Activated T-helper 17 cell treated with anti-CD3 and anti-CD28 coated beads, Interleukin-2, amount 50 U/mL, for 72 hours (primary cell): ENCODE measurements at places on chromosomes 6 and 20.
A peak's percentile ranks its signal among the peaks of the same experiment; 100 is the strongest.

GRCh38 chr20:36538026-36538722, 3.1 kb upstream of the MYL9 start:
- no peaks in the 10 kb centered on the region for H3K36me3 ChIP-seq
- H3K27ac ChIP-seq, result no peak overlapping the region
- no peaks in the 10 kb centered on the region for H3K4me1 ChIP-seq
- H3K27me3 ChIP-seq, result no peaks in the 10 kb centered on the region
- no peak for ATAC-seq

DNA sequence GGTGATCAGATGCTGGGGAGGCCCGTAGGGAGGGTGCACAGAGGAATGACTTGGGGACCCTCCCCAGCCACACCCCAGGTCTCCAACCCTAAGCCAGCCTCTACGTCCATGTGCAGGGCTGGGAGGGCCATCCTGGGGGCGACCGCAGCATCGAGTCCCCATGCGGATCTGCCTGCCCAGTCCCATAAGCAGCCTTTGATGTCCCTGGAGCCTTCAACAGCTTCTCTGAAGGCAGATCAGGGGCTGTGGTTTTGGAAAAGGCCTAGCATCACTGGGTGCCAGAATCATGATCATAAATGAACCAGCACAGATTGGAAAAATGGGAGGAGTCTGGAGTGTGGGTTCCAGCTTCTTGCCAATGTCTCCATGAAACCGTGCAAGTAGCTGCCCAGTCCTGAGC, 22.9 kb downstream of the TOX2 start:
- H3K27ac ChIP-seq, result no peak overlapping the region
- no peaks in the 10 kb centered on the region for H3K36me3 ChIP-seq
- peaks cover 11% of the 10 kb centered on the region for H3K27me3 ChIP-seq
- H3K4me3 ChIP-seq, result no peak overlapping the region

DNA sequence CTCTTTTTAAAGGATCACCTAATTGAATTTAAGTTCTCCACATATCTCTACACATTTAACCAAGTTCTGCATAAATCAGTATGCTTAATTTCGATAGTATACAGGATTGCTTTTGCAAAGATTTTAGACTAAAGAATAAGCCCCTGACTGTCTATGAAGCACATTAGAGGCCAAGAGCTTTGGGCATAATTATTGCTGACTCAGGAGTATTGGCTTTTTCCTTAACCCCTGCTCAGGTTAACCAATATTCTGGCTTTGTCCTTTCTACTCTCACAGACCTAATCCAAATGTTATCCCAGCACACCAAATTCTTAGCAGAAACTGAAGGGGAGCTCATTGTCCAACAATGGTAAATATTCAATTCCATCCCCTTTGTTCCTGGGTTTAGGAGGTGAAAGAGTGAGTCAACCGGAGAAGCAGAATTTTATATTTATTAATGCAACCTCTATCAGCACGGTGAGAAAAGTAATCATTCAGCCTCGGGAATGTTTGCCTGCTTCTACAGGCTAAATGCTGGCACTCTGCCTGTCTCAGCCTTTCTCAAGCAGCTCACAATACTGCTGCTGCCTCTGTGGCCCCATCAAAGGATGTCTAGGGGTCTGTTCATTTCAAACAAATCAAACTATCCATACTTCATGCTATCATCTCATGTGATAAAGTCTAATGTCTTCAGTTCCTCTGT, 125.0 kb downstream of the SIM1 start:
- H3K27ac ChIP-seq, result no peak overlapping the region
- no peaks in the 10 kb centered on the region for H3K36me3 ChIP-seq
- H3K4me1 ChIP-seq, result no peaks in the 10 kb centered on the region

DNA sequence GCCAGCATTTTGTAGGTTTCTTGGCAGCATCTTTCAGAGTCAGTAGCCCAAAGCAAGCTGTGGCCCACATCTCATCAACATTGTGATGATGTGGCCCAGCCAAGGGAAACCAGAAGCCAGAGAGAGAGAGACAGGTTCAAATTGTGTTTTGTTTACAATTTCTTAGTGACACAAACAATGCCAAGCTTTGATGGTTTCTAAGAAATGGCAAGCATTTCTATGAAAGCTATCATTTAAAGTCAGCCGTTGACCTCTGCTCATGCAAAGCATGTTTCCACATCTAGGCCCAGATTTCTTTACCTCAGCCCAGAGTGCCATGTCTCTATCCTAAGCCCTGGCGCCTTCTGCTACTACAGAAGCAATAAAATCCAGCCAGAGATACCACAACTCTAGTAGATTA, 32.9 kb downstream of the GCM1 start:
- no peaks in the 10 kb centered on the region for H3K36me3 ChIP-seq
- H3K4me3 ChIP-seq, result no peak overlapping the region
- no peak for ATAC-seq
- H3K27ac ChIP-seq, result no peak overlapping the region

- no peaks in the 10 kb centered on the region for H3K36me3 ChIP-seq
- ATAC-seq, result no peak
- H3K27me3 ChIP-seq, result peaks cover 31% of the 10 kb centered on the region
- no peak overlapping the region for H3K27ac ChIP-seq
- H3K4me1 ChIP-seq, result no peaks in the 10 kb centered on the region
Measured at GRCh38 chr20:21435576-21435975, 38.2 kb upstream of the NKX2-4 start.

DNA sequence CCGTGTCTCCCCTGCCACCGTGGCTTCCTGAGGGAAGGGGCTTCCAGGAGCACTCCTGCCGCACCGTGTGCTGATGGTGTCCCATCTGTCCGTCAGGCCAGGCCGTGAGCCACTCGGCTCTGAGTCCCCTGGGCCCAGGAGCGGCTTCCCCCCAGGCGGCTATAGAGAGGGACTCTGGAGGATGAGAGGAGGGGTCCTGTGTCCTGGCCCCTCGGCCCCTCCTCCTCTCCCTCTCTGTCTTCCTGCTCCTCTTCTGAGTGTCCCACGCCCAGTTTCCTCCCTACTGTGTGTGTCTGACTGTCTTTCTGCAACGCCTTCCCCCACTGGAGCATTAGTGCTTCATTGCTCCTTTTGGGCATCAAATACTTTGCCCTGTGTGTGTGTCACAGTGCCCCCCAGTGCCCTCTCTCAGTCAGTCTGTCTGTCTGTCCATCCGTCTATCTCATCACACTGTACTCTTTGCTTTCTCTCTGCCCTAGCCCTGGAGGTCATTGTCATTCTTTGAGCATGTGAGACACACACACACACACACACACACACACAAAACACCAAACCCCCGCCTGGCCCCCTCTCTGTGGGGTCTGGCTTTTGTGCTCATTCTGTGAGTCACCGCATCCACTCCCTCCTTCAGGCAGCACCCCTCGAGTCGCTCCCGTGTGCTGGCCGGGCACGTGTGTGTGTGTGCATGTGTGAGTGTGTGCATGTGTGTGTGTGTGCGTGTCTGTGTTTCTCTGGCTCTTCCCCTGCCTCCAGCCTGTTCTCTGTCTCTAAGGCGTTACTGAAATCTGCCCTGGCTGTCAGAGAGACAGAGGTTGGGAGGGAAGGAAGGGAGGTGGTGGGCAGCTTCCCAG, 71.9 kb downstream of the SRC start:
- H3K36me3 ChIP-seq, result no peaks in the 10 kb centered on the region
- H3K27ac ChIP-seq, result no peak overlapping the region
- H3K4me3 ChIP-seq, result no peak overlapping the region
- H3K27me3 ChIP-seq, result peaks cover 23% of the 10 kb centered on the region
- no peak for ATAC-seq

DNA sequence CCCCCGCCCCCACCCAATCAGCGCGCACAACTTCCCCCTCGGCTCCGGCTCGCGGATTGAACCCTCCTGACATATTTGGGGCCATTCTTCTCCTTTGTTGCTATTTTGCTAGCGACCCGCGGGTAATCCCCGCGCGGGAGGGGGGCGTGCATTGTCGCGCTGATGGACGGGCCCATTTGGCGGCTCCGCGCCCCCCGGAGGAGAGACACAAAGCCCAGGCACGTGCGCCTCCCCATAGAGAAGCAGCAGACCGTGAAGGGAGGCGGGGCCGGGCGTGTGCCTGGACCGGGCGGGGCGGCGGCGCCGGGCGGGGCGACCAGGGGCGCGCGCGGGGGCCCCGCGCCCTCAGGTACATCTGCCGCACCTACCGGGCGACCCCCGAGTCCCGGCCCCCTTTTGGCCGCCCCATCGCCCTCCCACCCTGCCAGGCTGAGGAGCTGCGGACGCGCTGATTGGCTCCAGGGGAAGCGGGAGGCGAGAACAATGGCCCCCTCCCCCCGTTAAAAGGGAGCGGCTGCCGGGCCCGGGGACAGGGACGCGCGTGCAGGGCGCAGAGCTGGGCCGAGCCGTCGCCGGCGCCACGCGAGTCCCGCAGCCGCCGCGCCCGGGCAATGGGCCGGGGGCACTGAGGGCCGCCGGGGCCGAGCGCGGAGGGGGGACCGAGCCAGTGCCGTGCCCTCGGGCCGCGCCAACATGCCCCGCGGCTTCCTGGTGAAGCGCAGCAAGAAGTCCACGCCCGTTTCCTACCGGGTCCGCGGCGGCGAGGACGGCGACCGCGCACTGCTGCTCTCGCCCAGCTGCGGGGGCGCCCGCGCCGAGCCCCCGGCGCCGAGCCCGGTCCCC, at the start of gene INSM1:
Gene INSM1 (plus strand): TSS at position 530 of the 843 bp plus-strand sequence. CDS start 164 bp downstream, at position 694.
- peaks cover 13% of the 10 kb centered on the region for H3K36me3 ChIP-seq
- H3K27ac ChIP-seq, result no peak within 1 kb of the TSS
- peaks cover 4% of the 10 kb centered on the region for H3K4me1 ChIP-seq
- peak within 1 kb of the TSS; percentile 71 for H3K4me3 ChIP-seq

DNA sequence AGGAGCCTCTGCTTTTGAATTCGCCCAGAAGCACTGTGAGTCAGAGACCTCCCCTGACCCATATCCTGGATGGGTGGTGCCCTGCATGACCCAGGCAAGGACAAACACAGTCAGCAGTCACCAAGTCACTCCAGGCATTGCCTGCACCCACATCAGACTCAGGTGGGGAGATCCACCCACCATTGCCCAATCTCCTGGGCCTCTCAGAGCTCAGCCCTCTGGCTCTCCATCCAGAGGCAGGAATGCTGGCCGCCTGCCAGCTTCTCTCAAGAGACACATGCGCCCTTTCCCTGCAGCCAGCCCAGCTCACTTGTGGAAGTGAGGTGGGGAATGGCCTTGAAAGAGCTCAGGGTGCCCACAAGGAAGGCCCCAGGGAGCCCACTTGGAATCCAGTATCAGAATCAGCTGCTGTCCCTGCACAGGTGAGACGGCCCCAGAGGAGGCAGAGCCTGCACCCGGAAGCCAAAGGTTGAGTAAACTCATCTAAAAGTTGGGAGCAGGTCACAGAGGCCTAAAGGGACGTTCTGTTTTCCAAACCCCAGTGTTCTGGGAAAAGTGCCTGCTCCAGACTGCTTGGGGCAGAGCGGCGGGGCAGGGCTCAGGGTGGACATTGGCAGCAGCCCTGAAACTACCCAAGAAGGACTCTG, 129.8 kb downstream of the PREX1 start:
- peak; percentile 85 for ATAC-seq
- H3K27me3 ChIP-seq, result no peaks in the 10 kb centered on the region
- peak overlapping the region; percentile 66 for H3K27ac ChIP-seq

DNA sequence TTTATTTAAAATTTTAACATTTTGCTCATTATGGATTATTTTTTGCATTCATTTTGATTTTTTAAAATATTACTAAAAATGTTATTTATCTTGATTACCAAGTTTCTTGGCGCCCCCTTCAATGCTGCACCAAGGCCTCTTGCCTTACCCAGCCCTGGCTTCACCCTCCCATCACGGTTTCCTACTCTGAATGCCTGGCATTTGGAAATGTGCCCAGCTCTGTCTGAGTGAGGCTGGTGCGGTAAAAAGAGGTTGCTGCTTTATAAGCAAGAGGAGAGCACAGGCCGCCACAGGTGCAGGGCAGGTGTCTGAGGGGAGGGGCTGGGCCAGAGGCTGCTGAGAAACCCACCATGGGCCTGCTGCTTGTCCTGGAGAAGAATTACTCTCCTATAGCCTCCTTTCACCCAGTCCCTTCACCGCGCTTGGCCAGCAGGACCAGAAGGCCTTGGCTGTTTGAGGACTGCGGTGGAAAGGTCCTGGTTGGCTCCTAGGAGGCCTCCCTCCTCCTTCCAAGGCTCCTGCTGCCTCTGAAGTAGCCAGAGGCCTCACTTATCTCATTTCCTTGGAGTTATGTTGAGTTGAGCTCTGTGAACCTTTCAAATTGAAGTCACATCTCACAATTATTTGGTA, 62.6 kb downstream of the BANF2 start:
- H3K4me3 ChIP-seq, result no peak overlapping the region
- H3K36me3 ChIP-seq, result no peaks in the 10 kb centered on the region
- no peaks in the 10 kb centered on the region for H3K4me1 ChIP-seq
- H3K27me3 ChIP-seq, result peaks cover 6% of the 10 kb centered on the region
- ATAC-seq, result no peak
- H3K27ac ChIP-seq, result no peak overlapping the region

DNA sequence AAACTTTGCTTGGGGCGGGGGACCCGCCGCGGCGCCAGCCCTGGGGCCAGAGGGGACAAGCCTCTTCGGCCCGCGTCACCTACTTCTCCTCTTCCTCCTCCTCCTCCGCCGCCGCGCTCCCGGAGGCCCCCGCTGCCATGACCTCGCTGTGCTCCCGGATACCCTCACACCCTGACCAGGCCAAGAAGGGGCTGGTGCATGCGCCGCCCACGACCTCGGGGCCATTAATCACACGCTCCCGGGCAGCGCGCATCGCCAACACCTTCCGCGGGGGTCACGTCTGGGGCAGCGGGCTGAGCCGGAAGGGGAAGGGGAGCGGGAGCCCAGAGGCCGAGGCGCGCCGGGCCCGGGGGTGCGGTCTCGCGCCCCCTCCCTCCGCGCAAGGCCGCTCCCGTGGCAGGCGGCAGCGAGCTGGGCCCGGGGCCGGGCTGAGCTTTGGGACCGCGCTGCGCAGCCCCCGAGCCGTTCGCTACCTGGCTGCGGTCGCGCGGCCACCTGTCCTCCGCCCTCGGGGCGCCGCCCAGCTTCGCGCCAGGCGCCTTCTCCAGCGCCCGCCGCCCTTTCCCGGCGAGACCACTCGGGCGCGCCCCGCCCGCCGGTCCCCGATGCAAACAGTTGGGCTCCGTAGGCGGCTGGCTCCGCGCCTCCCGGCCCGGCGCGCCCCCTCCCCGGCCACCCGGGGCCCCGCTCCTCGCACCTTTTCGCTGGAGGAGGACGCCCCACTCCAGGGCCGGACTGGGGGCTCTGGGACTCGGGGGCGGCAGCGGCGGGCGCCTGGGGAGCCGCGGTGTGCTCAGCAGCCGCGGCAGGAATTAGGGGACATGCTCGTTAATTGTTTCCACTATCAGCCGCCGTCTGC, 575 bp upstream of the CNR1 start:
- H3K4me3 ChIP-seq, result peak overlapping the region; percentile 57
- H3K4me1 ChIP-seq, result peaks cover 9% of the 10 kb centered on the region
- ATAC-seq, result peak; percentile 35
- H3K36me3 ChIP-seq, result no peaks in the 10 kb centered on the region
- H3K27ac ChIP-seq, result no peak overlapping the region

GRCh38 chr6:52535711-52536423, 41.0 kb downstream of the TRAM2 start:
- no peak for ATAC-seq
- peak overlapping the region; percentile 5 for H3K27ac ChIP-seq
- H3K36me3 ChIP-seq, result no peaks in the 10 kb centered on the region
- H3K27me3 ChIP-seq, result no peaks in the 10 kb centered on the region

GRCh38 chr20:62370115-62370806, 3.1 kb upstream of the LAMA5 start:
- H3K27ac ChIP-seq, result no peak overlapping the region
- no peaks in the 10 kb centered on the region for H3K36me3 ChIP-seq
- H3K4me1 ChIP-seq, result peaks cover 6% of the 10 kb centered on the region
- no peak overlapping the region for H3K4me3 ChIP-seq
- ATAC-seq, result peak; percentile 63

- H3K36me3 ChIP-seq, result no peaks in the 10 kb centered on the region
- no peaks in the 10 kb centered on the region for H3K27me3 ChIP-seq
- no peak for ATAC-seq
- peaks cover 8% of the 10 kb centered on the region for H3K4me1 ChIP-seq
- H3K27ac ChIP-seq, result no peak overlapping the region
- no peak overlapping the region for H3K4me3 ChIP-seq
Measured at GRCh38 chr6:125306756-125307149, 5.0 kb upstream of the HDDC2 start.
